PC-3 (cell line): ENCODE measurements at places on chromosomes 2 and 18. TPM values are rescaled to one million over a fixed set of nuclear protein-coding genes. Genes with fewer than 3 reads are reported as not detected.

DNA sequence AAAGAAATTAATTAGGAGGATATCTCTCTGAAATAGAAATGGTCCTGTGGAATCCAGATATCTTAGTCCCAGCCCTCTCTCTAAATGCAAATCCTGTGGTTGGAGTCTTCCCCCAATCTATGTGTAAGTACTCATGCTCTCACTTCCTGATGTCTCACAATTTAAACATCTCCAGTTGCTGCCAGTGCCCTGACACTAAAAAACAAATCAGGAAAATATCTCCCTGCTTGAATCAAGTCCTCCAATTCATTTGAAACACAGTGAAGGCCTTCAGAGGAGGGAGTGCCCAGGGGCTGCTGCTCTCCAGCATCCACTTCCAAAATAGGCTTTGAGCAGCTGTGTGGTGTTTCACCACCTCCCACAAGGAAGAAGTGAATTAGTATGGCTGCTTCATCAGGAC is 413.8 kb downstream of the RAD51AP2 start:
- no peaks in the 10 kb centered on the region for H3K27me3 ChIP-seq
- no peaks in the 10 kb centered on the region for H3K36me3 ChIP-seq
- no peak overlapping the region for H3K4me3 ChIP-seq
- DNase-seq = no peak

Gene SIGLEC15
- total RNA-seq = 2.0 and 4.8 TPM in 2 replicates

DNA sequence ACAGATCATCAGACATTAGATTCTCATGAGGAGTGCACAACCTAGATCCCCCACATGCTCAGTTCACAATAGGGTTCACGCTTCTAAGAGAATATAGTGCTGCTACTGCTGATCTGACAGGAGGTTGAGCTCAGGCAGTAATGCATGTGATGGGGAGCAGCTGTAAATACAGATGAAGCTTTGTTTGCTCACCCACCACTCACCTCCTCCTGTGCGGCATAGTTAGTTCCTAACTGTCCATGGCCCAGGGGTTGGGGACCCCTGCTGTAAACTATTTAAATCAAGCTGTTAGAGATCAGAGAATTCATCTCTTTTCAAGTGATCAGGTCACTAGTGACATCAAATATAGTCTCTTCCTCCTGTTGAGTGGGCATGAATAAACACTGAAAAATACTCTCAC is 88.8 kb upstream of the ACVR2A start:
- no peaks in the 10 kb centered on the region for H3K4me1 ChIP-seq
- no peak overlapping the region for H3K27ac ChIP-seq
- no peaks in the 10 kb centered on the region for H3K36me3 ChIP-seq

Gene GALNT3
- 40.9 and 44.8 TPM in 2 replicates for total RNA-seq

Gene PMAIP1
- total RNA-seq = 39.2 and 41.5 TPM in 2 replicates

- no peaks in the 10 kb centered on the region for H3K36me3 ChIP-seq
- DNase-seq = peak; percentile 81
- H3K27me3 ChIP-seq = no peaks in the 10 kb centered on the region
- peaks cover 26% of the 10 kb centered on the region for H3K4me1 ChIP-seq
- H3K4me3 ChIP-seq = peak overlapping the region; percentile 23; the same call in 1 of the 2 replicates
- H3K27ac ChIP-seq = peak overlapping the region; percentile 97
Observed at GRCh38 chr2:225090746-225091145, 48.5 kb upstream of the DOCK10 start.

- H3K27ac ChIP-seq = peak overlapping the region; percentile 92
- peak; percentile 92 for DNase-seq
- peaks cover 72% of the 10 kb centered on the region for H3K4me1 ChIP-seq
- H3K4me3 ChIP-seq = peak overlapping the region; percentile 78
- no peaks in the 10 kb centered on the region for H3K27me3 ChIP-seq
Observed at GRCh38 chr2:112644155-112644932, 1.4 kb upstream of the SLC20A1 start.

DNA sequence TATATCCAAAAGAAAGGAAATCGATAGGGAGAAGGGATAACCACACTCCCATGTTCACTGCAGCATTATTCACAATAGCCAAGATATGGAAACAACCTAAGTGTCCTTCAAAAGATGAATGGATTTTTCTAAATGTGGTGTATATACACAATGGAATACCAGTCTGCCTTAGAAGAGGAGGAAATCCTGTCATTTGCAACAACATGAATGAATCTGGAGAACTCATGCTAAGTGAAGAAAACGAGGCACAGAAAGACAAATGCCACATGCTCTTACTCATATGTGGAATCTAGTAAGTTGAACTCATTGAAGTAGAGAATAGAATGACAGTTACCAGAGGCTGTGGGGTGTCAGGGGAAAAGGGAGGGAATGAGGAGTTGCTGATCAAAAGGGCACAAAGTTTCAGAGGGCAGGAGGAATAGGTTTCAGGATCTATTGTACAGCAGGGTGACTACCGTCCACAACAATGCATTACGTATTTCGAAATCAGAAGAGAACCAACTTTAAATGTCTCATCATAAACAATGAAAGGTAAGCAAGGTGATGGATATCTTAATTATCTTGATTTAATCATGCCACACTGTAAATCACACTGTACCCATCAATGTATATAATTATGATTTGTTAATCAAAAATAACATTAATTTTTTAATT is 46.1 kb downstream of the SIGLEC15 start:
- DNase-seq = peak; percentile 30
- peaks cover 4% of the 10 kb centered on the region; the same call in 1 of the 2 replicates for H3K4me1 ChIP-seq
- H3K27me3 ChIP-seq = no peaks in the 10 kb centered on the region
- H3K36me3 ChIP-seq = no peaks in the 10 kb centered on the region
- no peak overlapping the region for H3K4me3 ChIP-seq

DNA sequence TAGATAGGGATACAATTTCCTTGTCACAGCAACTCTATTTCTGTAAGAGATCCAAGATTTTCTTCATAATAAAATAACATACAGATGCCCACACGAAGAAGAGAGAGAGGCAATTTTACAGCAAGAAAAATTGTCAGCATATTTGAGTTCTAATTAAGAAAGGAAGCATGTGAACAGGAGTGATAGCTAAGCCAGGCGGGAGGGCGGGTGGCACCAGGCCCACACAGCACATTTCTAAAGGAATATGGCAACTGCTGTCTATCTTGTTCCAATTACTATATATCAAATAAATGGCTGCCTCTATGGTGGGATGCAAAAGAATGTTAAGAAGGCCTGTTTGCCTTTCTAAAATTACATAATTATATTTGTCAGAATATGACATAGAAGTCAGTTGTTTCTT is 248.3 kb upstream of the DOK6 start:
- DNase-seq = no peak
- H3K4me3 ChIP-seq = no peak overlapping the region
- H3K27me3 ChIP-seq = no peaks in the 10 kb centered on the region
- H3K27ac ChIP-seq = no peak overlapping the region

Gene ZNF396
- total RNA-seq = 0.40 and 0.95 TPM in 2 replicates

Gene GPBAR1
- total RNA-seq = 0.18 TPM in 1 of 2 replicates, not detected in the other

GRCh38 chr2:201254081-201254730 is 6.1 kb upstream of the CASP8 start:
- no peaks in the 10 kb centered on the region for H3K36me3 ChIP-seq
- H3K4me3 ChIP-seq = no peak overlapping the region
- H3K4me1 ChIP-seq = peaks cover 16% of the 10 kb centered on the region
- peak; percentile 32 for DNase-seq

DNA sequence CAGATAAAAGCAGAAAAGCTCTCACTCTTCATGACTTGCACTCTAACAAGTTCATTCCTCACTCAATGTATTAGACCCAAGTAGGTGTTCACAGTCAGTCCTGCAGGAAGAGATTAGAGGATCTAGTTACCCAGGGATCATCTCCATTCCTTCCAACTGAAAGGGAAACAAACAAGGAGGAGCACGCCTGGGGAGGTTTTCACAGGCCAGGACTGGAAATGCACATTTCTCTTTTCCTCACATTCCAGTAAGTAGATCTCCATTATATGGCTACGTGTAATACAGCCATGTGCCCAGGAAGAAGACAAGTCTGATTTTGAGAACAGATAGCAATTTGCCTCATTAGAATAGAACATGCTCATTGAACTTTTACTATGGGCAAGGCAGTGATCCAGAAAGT is 1132.2 kb upstream of the FAM98A start:
- DNase-seq = no peak
- no peak overlapping the region for H3K27ac ChIP-seq
- H3K27me3 ChIP-seq = no peaks in the 10 kb centered on the region
- no peaks in the 10 kb centered on the region for H3K4me1 ChIP-seq
- no peak overlapping the region for H3K4me3 ChIP-seq
- H3K36me3 ChIP-seq = no peaks in the 10 kb centered on the region

DNA sequence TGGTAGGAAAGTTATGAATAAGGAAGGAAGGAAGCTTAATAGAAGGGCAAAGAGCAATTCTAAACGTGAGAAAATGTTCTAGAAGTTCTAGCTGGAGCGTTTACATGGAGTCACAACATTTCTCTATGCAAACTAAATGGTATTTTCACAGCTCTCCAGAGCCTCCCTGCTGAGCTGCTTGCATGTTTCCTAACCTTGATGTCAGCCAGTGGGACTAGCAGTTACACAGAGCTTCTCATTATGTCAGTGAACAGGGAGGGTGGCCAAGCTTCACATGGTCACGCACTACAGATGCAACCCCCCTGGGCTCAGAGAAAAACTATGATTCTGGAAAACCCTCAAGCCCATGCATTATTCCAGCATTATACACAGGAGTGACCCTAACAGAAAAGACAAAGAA is 153.4 kb upstream of the CCDC150 start:
- no peak for DNase-seq
- no peaks in the 10 kb centered on the region for H3K4me1 ChIP-seq
- H3K27ac ChIP-seq = no peak overlapping the region
- H3K36me3 ChIP-seq = no peaks in the 10 kb centered on the region
- H3K27me3 ChIP-seq = peaks cover 4% of the 10 kb centered on the region; the same call in 1 of the 2 replicates

Gene ANKRD30B
- 0.35 and 0.51 TPM in 2 replicates for total RNA-seq

GRCh38 chr2:216819766-216820165 is 40.1 kb downstream of the TNP1 start:
- H3K27ac ChIP-seq = no peak overlapping the region
- H3K27me3 ChIP-seq = peaks cover 58% of the 10 kb centered on the region
- DNase-seq = no peak
- H3K36me3 ChIP-seq = no peaks in the 10 kb centered on the region
- no peaks in the 10 kb centered on the region for H3K4me1 ChIP-seq

DNA sequence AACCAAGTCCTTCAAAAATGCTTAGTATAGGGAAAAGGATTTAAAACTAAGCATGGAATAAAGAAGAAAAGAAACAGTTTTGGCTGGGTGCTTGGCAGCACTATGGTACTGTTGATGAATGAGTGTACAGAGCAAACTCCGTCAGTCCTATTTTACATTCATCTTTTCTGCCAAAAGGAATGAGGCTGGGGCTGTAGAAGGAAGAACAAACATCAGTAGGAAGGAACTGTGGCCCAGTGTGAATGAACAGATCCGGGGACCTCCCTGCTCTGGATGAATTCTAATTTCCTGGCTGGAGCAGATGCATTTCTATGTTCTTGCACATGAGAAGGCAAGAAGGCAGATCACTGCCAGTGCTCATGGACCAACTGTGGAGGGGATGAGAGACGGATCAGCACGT is 474.0 kb upstream of the MEIS1 start:
- no peaks in the 10 kb centered on the region for H3K36me3 ChIP-seq
- H3K4me1 ChIP-seq = no peaks in the 10 kb centered on the region
- H3K27ac ChIP-seq = no peak overlapping the region
- H3K27me3 ChIP-seq = peaks cover 14% of the 10 kb centered on the region; the same call in 1 of the 2 replicates

Gene SF3B1
- total RNA-seq = 125 and 143 TPM in 2 replicates

DNA sequence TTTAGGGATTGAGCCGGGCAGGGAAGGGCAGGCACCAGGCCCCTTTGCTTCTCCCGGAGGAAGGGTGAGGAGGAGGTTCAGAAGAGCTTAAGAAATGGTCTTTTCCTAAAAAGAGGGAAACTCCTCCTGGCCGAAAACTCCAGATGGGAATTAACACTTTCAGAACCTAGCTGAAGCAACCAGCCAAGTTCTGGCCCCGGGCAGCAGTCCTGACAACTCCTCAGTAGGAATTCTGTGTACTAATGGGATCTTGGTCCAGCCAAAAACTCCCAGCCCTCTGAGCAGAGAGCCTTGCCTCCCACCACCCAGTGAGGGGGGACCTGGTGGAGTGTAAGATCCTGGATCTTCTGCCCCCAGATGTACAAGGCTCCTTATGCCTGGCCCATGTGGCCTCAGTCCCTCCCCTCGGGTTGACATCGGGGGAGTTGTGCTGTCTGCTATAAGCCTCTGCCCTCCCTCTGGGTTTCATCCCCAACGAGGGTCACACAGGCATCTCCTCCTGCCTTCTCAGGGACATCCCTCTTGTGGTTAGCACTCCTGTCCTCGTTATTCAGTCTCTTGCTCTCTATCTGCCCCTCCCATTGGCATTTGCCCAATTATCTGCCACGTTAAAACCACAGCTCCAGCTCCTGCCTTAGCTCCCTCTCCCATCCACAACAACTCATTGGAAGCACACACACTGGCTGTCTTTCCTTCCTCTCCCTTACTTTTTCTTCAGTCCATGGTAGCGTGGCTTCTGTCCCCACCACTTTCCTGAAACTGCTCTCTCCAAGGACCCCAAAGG is 184.6 kb downstream of the CYP26B1 start:
- H3K27me3 ChIP-seq = peaks cover 30% of the 10 kb centered on the region
- H3K36me3 ChIP-seq = no peaks in the 10 kb centered on the region
- peak; percentile 41 for DNase-seq

- peaks cover 44% of the 10 kb centered on the region for H3K4me1 ChIP-seq
- H3K27me3 ChIP-seq = no peaks in the 10 kb centered on the region
- peak overlapping the region; percentile 94 for H3K4me3 ChIP-seq
Observed at GRCh38 chr2:207163053-207163755, 2.5 kb downstream of the KLF7 start.

Gene OR6B2
- not detected in 2 replicates for total RNA-seq

GRCh38 chr2:105143467-105144151 is 97.9 kb upstream of the GPR45 start:
- H3K4me3 ChIP-seq = peak overlapping the region; percentile 37; the same call in 1 of the 2 replicates
- no peaks in the 10 kb centered on the region for H3K36me3 ChIP-seq
- H3K27ac ChIP-seq = no peak overlapping the region
- DNase-seq = no peak
- no peaks in the 10 kb centered on the region for H3K4me1 ChIP-seq
- H3K27me3 ChIP-seq = peaks cover 82% of the 10 kb centered on the region

Gene TMEM198
- 1.1 and 5.2 TPM in 2 replicates for total RNA-seq

Gene ABCG5
- total RNA-seq = not detected in 2 replicates

- H3K36me3 ChIP-seq = no peaks in the 10 kb centered on the region
- DNase-seq = peak; percentile 44
- H3K4me1 ChIP-seq = peaks cover 22% of the 10 kb centered on the region
Observed at GRCh38 chr2:96320728-96321622, 4.1 kb upstream of the ITPRIPL1 start.

DNA sequence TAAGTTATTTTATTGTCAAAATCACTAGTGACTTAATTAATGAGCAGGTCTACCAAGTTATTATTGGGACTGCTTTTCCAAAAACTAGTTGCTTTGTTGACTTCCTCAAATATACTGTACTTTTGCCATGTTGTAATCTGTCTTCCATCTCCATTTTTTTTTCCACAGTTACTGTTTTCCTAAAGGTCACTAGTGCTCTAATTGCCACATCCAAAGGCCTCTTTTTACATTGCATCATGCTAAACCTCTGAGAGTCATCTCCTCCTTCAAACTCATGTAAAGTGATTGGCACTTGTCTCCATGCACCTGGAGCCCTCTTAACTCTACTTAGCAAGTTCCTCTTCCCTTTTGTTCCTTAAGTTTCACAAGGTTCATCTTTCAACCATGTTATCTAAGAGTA is 11.8 kb downstream of the PMAIP1 start:
- no peaks in the 10 kb centered on the region for H3K36me3 ChIP-seq
- no peaks in the 10 kb centered on the region for H3K27me3 ChIP-seq
- DNase-seq = no peak
- no peak overlapping the region for H3K27ac ChIP-seq
- H3K4me1 ChIP-seq = peaks cover 40% of the 10 kb centered on the region
- H3K4me3 ChIP-seq = no peak overlapping the region
